ENCODE measurements at places on chromosomes 12 and 14.
A peak's percentile ranks its signal among the peaks of the same experiment; 100 is the strongest.

DNA sequence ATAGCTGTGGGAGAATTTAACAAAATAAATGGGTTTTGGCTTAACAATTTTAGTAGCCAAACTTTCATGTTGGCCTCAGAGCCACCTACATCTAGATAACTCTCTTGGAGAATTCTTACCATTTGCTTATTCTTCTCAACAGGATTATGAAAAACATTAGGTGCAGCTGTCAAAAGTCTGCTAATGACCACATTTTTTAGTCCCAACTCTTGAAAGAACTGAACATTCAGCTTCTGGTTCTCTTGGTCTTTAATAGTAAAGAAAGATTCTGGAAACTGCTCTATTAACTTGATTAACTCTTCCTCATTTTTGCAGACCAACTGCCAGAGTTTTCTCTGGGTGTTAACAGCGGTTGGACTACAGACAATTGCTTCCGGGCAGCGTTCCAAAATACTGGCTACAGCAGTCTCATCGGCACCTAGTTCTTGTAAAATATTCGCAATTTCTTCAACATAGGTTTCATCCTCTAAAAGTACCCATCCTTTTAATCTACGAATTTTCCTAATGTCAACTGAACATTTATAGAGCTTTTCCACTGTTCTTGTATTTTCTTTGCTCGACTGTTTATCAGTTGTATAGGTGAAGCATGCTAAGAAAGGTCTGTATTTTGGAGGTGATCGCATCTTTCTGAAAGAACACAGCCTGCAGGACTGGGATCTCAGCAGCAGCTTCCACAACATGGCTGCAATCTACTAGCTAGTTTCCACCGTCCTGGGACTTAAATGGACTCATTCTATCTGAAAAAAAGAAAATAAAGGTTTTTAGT lies 8.7 kb downstream of the MTERF2 start:
- no peak for DNase-seq

- DNase-seq = no peak
Measured at GRCh38 chr12:106386813-106387535, 29.4 kb downstream of the POLR3B start.

DNA sequence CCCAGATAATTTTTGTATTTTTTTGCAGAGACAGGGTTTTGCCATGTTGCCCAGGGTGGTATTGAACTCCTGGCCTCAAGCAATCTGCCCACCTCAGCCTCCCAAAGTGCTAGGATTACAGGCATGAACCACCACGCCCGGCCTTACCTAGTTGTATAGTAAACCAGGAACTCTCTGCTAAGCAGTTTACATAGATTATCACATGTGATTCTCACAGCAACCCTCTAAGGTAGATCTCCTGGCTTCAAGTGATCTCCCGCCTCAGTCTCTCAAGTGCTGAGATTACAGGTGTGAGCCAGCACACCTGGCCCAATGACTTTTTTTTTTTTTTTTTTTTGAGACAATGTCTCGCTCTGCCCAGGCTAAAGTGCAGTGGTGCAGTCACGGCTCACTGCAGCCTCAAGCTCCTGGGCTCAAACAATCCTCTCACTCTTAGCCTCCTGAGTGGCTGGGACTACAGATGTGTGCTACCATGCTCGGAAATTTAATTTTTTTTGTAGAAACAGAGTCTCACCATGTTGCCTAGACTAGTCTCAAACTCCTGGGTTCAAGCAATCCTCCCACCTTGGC lies 26.0 kb upstream of the ATP2A2 start:
- no peak for DNase-seq

DNA sequence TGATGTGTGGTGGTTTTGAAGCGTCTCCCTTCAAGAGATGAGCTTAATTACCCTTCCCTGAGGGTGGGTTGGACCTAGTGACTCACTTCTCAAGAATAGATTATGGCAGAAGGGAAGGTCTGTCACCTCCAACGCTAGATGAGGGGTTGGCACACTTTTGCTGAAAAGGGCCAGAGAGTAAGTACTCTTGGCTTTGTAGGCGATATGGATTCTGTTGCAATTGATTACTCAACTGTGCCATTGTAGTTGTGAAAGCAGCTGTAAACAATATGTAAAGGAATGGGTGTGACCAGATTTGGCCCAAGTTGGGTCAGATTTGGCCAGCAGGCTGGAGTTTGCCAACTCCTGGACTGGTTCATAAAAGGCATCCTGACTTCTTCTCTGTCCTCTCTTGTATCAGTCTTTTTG lies 53.3 kb downstream of the SMIM41 start:
- DNase-seq = no peak

DNA sequence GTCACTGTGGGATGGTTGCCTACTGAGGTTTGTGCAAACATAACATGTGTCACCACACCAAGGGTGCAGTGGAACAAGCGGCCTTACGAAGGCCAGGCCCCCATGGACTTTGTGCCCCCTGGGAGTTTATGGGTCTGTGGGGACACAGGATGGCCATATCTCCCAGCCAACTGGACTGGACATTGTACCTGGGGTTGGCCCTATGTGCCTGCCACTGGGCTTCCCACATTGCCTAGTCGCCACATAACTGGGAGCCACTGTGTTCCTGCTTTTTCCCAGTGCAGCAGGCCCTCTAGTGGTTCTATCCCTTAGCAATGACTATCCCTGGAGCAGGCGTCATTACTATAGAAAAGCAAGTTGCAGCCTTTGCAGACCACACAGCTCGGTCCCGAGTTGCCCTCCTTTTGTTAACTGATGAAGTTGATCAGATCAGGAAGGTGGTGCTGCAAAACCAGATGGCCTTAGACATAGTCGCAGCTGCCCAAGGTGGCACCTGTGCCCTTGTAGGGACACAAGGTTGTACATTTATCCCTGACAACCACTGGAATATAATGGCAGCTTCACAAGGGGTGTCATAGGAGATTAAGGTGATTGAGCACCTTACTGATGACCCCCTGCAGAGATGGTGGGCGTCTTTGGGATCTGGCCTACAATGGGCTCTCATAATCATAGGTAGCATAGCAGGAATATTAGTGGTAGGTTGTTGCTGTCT lies 15.2 kb upstream of the RNASE12 start:
- no peak for DNase-seq

DNA sequence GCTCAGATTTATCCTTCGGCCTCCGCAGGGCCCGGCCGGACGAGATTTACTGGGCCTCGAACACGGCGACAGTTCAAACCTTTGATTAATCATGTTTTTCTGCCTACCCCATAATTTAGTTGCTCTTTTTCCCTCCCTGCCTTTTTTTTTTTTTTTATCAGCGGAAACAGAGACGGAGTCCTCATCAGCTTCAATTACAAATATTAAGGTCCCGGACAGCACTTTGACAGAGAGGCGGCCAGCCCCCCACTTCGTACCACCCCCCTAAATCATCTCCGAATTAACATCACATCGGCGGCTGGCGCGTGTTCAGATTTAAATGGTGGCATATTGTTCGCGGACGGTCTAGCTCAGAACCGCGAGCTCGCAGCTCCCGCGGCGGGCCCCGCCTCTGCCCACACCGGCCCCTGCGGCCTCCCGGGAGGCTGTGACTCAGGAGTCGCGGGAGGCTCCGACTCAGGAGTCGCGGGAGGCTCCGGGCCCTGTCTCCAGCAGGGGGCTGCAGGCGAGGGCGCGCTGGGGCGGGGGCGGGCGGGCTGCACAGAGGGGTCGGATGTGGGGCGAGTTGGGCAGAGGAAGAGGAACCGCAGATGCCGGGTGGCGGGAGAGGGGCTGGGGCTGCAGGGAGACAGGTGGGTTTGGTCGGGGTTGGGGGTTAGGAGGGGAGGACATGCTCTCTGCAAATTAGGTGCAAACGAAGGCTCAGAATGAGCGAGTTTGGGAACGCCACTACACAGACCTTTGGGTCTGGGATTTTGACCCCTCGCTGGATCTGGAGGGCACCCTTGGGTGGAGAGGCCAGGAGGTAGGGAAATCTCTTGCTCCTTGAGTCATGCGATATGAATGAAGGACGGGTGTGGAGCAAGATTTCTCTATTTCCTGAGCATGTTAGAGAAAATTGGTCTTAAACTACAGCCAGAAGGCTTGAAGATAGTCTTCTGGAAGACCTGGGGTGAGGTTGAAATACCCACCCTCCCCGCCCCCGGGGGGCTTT lies 19.6 kb upstream of the ATP5MC2 start:
- DNase-seq = no peak

GRCh38 chr14:39181693-39182047 lies 6.6 kb downstream of the PNN start:
- DNase-seq = no peak

- no peak for DNase-seq
Measured at GRCh38 chr14:86613126-86613525, 1083.2 kb downstream of the FLRT2 start.

DNA sequence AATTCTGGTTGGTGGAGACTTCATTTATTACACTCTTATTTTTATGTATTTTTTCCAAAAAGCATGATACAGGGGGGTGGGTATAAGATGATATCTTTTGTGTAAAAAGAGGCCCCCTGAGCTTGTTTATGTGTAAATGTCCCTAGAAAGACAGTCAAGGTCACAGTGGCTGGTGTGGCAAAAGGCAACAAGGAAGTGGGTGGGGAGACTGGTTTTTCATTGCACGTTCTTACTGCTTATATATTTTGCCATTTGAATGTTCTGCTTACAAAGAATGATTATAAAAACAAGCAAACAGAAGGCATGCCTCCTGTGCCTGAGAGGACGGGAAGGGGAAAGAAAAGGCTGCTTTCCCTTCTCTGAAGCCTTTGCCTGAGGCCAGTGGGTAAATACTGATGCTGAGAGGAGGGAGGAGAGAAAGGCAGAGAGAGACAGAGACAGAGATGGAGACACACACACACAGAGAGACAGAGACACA lies 24.1 kb upstream of the ADIPOR2 start:
- no peak for DNase-seq

GRCh38 chr14:78007160-78007559 lies 163.0 kb upstream of the NRXN3 start:
- DNase-seq = no peak

DNA sequence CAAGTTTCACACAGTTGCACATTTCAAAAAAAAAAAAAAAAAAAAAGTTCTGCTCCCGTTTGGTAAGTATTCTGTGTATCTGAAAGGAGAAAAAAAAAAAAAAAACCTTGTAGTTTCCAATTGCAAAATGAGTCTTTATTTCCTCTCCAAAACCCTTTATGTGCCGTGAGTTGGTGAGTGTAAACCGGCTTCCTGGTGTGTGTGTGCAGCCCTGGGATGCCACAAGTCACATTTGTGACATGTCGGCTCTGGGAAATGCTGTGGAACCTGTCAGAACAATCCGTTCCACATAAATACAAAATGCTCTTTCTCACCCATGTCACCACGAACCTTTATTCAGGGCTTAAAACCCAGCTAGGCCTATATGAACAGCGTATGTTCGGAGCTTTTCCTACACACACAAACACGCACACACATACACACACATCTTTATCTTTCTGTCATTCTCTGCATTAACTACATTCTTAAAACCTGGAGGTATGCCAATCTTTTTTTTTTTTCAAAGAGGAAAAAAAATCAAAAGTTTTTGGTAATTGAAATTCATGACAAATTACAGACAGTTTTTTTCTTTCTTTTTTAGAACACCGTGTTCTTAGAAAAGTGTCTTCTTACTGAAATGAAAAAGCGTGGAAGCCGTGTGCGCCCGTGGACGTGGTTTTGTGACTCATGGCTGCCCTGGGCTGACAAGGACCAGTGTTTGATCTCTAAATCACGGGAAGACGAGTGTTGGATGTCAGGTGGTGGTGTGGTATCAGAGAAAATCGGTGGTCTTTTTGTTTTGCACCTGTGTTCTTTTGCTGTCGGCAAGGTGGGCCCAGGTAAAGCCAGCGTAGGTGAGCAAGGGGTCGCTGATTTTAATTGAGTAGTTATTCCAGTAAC lies 612.0 kb downstream of the VRK1 start:
- peak; percentile 56 for DNase-seq

GRCh38 chr14:71918955-71919354 lies 13.3 kb upstream of the RGS6 start:
- DNase-seq = no peak

- DNase-seq = no peak
Measured at GRCh38 chr12:1083151-1083888, 92.3 kb downstream of the ERC1 start.

- DNase-seq = no peak
Measured at GRCh38 chr14:29925101-29925722, 2.4 kb downstream of the PRKD1 start.

DNA sequence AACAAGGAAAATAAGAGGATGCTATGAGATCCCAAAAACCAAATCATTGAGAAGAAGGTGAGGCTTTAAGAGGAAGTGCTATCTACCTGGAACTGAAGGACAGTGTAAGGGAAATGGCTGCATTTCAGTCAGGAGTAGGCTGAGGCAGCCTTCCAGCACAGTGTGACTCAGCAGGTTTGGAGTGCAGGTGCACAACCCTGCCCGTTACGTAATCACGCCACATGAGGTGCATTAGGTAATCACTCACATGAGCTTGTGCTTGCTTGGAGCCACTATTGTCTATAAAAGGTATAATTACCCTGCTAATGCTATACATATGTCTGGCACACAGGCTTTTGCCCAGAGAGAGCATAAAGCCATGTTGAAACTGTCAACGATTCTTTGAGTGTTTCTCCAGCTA lies 74.9 kb downstream of the DIO2 start:
- no peak for DNase-seq

- no peak for DNase-seq
Measured at GRCh38 chr12:54958048-54958658, 26.4 kb downstream of the TESPA1 start.

- DNase-seq = no peak
Measured at GRCh38 chr12:131063960-131064359, 110.3 kb downstream of the ADGRD1 start.

DNA sequence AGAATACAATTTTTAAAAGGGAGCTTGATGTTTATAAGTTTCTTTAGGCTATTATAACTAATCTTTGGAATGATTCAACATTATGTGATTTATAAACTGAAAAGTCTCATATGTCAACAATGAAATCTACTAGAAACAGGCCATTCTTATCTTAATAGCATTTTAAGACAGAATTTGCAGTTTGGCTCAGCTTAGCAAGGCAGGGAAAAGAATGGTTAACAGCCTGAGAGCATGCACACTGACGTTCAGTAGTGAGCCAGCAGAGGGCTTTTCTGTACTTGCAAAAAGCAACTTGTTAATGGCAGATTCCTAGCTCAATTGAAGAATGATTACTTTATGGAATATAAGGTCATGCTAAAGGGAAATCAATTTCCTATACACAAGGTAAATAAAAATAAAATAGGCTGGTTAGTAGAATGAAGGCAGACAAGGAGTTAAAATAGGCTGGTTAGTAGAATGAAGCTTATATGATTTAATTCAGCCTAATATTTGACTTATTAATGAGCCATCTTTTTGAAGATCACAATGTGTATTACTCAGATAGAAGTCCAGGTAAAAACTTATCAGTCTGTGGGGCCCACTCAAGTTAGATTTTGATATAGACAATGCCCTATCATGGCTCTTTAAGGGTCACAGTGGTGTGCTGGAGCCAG lies 95.9 kb downstream of the OTOGL start:
- no peak for DNase-seq
